IPS DF 19.7 (cell line): ENCODE measurements at places on chromosomes 6 and 20.

GRCh38 chr6:33169291-33170175 lies 22.7 kb downstream of the COL11A2 start:
- no peak for DNase-seq

DNA sequence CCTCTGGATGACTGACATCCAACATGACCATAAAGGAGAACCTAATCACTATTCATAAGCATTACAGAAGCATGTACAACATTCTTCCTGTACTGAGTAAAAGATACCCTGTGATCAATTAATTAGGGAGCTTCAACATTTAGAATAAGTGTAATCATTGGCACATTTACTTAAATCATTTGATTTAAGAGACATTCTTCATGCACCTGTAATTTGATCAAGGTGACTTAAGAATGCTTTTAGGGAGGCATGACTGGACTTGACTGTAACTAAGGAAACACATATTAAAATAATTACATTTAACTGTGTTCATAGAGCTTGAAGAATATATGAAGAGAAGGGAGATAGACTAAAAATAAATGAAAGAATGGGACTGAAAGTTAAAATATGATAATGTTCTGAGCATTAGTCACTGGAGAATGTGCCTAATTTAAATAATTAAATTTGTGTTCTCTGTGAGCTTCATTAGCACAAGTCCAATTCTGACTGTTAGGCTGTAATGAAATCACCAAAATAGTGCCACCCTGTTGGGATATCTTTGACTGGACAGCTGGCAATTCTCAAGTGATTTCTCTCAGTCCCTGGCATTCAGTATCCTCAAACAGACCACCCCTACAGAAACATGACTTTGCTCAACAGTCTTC lies 295.5 kb upstream of the ADGRB3 start:
- no peak for DNase-seq

GRCh38 chr6:133553652-133554051 lies 312.5 kb downstream of the EYA4 start:
- DNase-seq = no peak

GRCh38 chr6:1039191-1039590 lies 272.7 kb upstream of the FOXQ1 start:
- no peak for DNase-seq

DNA sequence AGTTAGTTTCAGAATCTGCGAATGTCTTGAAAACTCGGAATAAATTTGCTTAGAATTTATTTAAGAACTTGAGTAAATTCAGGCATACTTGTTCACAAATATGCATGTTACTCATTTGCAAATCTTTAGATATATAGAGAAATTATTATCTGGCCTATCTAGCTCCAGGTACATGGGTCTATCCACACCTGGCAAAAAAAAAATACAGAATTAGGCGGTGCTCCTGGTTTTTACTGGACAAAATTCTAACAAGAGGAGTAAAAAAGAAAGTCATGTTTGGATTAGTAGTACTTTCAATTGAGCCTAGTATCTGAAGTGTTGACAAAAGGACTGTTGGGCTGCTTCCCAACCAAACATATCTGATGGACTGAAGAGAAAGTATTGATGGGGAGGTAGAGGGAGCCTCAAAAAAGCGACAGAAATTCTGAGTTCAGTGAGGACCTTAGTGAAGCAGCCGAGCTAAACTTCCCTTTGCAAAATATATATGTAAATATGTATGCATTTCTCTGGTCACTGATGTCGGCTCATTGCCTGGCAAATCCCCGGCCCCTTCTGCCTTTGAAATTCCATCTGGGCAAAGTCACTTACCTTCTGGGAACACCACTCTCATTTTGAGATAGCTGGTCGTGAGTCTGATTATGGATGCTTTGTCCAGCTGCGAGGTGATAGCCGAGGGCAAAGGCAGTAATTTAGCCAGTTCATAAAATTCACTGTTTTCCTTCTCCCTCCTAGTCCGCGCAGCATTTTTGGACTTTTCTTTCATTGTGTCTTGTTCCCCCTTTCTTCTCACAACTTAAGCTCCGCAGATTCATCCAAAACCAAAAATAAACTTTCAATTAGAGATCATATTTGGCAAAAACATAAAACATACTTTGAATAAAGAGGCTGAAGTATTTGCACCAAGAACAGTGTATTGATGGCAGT lies 1.8 kb downstream of the SIM1 start:
- no peak for DNase-seq

GRCh38 chr20:1072258-1072657 lies 46.1 kb upstream of the PSMF1 start:
- DNase-seq = no peak

DNA sequence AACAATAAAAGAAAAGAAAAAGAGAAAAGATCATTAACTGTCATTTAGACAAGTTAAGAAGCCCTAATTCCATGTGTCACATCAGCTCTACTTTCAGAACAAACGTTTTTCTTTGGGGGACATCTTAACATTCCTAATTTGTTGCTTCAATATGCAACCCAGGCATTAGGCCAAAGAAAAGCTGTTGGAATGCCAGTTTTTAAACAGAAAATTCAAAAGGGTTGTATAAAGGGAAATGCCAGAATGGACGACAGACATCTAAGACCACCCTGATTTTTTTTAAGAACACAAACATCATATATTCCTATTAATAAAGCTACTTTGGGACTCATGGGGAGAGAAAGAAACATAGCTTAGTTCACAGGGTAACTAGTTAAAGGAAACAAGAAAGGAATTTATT lies 315.0 kb downstream of the GMDS start:
- DNase-seq = no peak

- DNase-seq = no peak
Measured at GRCh38 chr6:799769-800168, 106.8 kb upstream of the EXOC2 start.

- DNase-seq = no peak
Measured at GRCh38 chr6:99467509-99468106, 42.5 kb upstream of the PNISR start.

DNA sequence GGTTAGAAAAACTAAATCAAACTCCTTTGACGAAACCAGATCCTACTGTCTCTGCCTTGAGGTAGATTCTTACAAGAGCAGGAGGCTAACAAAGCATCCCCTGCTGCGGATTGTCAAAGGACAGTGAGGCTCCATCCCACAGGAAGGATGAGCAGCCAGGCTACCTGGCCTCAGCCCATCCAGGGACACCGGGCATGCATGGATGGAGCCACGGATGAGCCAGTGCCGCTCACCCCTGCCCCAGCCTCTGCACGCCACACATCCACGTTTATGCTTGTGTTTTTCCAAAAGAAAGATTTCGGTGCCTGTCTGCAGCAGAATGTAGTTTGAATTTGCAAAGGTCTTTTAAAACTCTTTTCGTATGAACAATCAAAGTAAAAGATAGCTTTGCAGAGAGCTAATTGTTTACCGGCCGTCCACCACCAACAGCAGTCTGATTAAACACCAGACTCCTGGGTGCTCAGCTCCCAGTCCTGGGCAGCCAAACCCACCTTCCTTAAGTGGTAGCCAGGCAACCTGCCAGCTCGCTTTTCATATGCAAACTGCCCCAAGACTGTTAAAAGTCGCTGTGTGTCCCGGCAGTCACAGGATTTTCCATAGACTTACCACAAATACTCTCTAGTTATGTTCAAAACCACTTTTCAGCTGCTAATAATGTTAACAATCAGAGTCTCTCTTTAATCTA lies 999 bp downstream of the THBS2 start:
- DNase-seq = no peak

GRCh38 chr6:130935978-130936377 lies 108.8 kb downstream of the SMLR1 start:
- DNase-seq = no peak

DNA sequence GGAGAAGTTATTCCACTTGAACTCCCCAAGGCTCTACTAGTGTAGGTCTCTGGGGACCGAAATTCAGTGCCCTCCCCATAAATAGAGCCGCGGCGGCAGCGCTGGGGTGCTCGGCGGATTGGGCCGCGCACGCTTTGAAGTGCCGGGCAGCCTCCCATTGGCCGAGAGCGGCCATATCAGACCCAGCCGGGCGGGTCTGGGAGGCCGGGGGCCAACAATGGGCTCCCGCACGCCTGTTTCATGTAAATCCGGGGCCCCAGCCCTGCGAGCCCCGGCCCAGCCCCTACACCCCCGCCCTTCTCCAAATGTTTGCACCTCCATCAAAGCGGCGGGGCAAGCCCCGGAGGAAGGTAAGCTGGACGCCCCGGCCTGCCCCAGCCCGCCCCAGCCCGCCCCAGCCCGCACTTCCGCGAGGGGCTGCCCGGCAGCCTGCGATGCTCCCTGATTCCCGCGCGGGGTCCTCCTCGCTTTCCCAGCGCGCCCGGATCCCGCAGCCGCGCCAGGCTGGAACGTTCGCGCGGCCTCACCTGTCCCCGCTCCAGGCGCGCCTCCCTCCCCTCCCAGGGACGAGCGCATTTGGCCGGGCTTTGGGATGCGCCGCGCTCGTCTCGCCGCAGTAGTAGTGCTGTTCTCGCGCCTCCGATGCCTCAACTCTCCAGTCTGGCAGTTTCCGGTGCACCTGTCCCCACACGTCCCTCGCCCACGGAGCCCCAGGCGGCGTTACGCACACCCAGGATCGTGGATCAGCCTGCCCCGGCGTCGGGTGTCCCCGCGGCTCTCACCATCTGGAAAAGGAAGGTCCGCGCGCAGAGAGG lies at the start of gene TBXT:
TSS of gene TBXT (minus strand) at position 51 of the 815 bp plus-strand sequence. CDS start 260 bp downstream, outside the sequence.
- no peak for DNase-seq

- DNase-seq = no peak
Measured at GRCh38 chr6:117601811-117602150, 530 bp downstream of the GOPC start.

DNA sequence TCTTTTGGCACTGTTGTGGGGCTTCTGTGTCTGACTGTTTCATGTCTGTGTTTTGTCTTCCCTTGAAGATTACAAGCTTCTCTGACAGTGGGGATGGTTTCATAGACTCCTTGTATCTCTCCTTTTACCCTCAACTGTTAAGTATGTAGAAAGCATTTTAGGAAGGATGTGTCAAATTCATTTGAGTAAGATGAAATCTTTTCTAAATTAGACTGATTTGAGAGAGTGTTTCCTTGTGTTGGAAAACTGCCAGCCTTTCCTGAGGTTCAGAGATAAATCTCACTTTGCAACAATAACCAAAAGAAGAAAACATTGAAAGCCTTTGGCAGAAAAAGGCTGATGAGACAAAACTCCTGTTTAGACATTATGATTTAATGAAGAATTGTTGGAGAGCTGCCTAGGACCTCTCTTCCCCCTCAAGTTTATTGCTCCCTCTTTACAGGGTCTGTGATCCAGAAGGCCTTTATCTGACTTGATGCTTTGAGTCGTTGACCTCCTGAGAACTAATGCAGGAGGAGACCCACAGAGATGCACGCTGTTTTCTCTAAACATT lies 68.3 kb downstream of the ANKS1A start:
- no peak for DNase-seq

GRCh38 chr6:56263596-56264315 lies 16.4 kb upstream of the COL21A1 start:
- no peak for DNase-seq

DNA sequence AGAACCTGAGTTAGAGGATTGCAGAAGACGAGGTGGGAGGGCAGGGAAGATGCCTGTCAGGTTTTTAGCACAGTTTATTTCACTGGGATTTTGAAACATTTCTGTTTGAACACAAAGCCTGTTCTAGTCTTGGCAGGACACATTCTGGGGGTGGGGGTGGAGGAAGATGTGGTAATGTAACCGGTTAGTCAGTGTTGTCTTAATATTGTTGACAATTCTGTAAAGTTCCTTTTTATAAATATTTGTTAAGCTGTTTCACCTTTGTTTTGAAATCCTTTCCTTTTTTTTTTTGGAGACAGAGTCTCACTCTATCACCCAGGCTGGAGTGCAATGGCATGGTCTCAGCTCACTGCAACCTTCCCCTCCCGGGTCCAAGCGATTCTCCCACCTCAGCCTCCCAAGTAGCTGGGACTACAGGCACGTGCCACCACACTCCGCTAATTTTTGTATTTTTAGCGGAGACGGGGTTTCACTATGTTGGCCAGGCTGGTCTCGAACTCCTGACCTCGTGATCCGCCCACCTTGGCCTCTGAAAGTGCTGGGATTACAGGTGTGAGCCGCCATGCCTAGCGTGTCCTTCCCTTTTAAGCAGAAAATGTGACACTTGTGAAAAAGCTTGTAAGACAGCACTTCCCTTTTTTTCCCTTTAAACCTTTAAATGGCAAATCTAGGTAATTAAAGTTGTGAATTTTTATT lies 20.2 kb downstream of the SLC9A8 start:
- no peak for DNase-seq

DNA sequence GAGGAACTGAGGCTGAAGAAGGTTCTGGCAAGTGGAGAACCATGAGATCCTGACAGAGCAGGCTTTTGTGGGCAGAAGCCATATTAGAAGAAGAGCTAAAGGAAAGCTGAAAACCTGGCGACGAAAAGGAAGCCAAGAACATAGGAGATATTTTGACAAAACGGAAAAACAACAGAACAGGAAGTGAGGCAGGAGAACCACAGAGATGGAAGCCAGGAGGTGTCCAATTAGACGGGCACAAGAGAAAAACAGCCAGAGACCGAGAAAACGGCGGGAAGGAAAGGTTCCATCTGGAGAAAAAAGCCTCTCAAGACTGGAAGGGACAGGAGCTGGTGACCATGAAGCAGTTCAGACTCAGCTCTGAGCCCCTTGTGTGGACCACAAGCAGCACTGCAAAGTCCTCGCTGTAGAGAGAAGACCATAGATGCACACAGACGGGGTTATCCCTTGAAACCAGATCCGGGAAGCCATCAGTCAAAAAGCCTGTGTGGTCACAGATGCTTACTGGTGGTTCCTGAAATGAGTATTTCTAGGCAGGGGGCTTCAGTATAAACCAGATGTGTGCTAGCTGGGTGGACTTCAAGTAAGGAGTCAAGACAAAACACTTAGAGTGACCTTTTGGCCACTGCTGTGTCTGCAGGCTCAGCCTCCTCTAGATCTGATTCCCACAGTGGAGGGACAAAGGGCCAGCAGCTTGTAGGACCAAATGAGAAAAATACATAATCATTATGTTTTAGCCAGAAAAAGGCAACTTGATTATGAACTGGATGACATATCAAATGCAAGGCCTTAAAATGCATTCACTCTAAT lies 30.7 kb downstream of the SSR1 start:
- no peak for DNase-seq

DNA sequence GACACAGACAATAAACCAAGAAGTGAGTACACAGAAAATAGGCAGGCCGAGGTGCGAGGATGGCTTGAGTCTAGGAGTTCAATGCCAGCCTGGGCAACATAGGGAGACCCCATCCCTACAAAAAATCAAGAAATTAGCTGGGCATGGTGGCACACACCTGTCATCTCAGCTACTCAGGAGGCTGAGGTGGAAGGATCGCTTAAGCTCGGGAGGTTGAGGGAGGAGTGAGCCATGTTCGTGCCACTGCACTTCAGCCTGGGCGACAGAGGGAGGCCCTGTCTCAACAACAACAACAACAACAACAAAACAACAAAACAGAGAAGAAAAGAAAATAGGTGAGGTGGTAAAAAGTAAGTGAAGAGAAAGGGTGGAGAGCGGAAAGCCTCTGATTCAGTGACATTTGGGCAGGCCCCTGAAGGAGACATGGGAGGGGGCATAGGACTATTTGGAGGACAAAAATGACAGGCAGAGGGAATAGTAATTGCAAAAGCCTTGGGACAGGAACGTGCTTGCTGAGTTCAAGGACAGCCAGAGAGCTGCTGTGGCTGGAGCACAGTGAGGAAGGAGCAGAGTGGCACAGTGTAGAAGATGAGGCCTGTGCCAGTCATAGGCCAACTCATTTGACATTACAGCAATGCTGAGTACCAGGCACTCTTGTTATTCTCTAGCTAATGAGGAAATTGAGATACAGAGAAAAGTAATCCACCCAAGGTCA lies 160.6 kb downstream of the VEGFA start:
- no peak for DNase-seq
